ENCODE measurements at places on chromosomes 5 and 9.

DNA sequence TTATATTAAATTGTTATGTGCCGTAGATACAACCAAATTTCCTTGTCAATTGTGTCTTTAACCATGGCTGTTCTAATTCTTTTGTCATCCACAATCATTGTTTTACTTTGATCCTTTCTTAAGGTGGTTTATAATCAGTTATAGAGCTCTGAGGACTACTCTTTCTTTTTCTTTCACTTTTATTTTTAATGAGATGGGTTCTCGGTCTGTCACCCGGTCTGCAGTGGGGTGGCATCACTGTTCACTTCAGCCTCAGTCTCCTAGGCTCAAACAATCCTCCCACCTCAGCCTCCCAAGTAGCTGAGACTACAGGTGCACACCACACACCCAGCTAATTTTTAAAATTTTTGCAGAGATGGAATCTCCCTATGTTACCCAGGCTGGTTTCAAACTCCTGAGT lies 74.2 kb downstream of the ANXA2R start:
- DNase-seq = no peak

DNA sequence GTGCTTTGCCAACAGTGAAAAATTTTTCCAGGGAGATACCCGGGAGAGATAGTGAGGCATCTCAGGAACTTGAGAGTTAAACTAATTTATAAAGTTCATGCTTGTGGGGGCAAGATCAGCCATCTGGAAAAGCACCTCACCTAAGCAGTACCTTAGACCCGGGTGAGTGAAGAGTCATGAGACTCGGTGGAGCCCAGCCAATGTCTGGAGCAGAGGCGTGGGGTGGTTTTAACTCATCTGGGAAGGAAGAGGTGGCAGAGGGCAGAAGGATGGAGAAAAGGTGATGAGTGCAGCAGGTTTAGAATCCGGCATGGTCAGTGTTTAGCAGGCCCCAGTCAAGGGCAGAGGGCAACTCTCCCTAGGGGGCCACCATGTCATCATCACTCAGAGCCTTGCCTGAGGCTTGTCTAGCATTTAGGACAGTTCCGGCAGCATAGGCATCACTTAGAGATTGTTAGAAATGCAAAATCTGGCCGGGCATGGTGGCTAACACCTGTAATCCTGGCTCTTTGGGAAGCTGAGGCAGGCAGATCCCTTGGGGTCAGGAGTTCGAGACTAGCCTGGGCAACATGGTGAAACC lies 4.3 kb upstream of the RNF183 start:
- DNase-seq = no peak

GRCh38 chr5:173035904-173036707 lies 20.0 kb upstream of the CREBRF start:
- DNase-seq = no peak

- no peak for DNase-seq
These were observed 344.7 kb upstream of the RGMB start for GRCh38 chr5:98428806-98429205.

GRCh38 chr9:78369639-78370219 lies 72.8 kb downstream of the PSAT1 start:
- DNase-seq = peak; percentile 29

GRCh38 chr5:64019746-64020145 lies 57.5 kb upstream of the HTR1A start:
- DNase-seq = no peak

GRCh38 chr5:110880413-110880812 lies 141.6 kb downstream of the SLC25A46 start:
- no peak for DNase-seq

- no peak for DNase-seq
These were observed 378.1 kb upstream of the TLE4 start for GRCh38 chr9:79193501-79194223.

- no peak for DNase-seq
These were observed 6.6 kb upstream of the FAT2 start for GRCh38 chr5:151597749-151598148.

DNA sequence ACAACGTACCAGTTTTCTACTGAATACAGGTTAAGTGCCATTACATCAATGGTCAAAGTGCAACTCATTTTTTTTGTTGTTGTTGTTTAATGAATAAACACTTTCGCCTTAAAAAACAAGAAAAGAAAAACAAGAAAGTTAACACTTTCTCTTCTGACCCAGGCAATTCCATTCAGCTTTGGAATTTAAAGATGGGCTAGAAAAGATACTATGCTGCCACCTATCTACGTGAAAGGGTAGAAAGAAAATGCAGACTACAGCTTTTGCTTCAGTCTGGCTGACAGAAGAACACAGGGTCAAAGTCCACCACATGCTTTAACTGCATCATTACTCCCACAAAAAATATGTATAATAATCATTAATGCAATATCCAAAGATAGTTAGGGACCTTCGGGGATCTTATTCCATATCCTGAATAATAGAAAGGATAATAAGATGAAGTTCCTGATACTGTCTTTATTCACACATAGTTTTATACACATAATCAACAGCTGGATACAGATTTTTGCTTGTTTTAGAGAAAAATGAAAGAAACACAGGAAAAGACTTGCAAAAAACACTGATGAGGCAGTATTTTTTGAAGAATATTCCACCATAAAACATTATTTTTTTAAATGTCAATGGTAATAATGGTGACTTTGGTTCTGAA lies 40.4 kb downstream of the ZDHHC21 start:
- DNase-seq = no peak

- DNase-seq = no peak
These were observed 159.2 kb downstream of the SNCAIP start for GRCh38 chr5:122471031-122471751.

DNA sequence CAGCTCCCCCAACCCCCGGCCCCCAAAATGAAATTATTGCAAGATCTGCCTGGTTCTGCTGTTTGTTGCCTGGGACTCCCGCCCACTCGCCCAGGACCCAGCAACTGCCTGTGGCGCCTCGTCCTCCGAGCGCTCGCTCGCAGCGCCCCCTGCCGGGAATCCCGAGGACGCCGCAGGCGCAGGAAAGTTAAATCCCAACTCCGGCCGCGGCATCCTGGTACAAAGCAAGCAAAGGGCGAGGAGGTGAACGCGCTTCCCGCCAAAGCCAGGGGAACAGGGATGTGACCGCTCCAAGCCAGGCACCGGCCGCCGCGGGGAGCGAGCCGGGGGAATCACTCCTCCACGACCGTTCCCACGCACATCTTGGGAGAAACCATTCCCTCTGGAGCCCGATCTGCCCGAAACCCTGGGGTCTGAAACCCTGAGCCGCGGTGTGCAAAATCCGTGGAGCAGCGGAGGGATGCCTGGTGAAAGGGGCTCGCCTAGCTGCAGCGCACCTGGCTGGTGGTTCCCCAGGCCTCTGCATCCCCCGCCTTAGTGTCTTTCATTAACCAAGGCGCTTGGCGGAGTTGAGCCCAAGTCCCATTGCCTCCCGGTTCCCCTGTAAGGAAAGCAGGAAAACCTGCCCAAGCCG lies 1.3 kb downstream of the SEMA5A start:
- no peak for DNase-seq

DNA sequence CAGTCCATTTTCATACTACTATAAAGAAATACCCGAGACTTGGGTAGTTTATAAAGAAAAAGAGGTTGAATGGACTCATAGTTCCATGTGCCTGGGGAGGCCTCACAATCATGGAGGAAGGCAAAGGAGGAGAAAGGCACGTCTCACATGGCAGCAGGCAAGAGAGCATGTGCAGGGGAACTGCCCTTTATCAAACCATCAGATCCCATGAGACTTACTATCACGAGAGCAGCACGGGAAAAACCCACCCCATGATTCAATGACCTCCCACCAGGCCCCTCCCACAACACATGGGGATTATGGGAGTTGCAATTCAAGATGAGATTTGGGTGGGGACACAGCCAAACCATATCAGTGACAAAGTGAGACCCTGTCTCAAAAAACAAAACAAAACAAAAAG lies 19.9 kb downstream of the TRAF2 start:
- no peak for DNase-seq

- no peak for DNase-seq
These were observed 432.1 kb upstream of the RGMB start for GRCh38 chr5:98341038-98342032.

- DNase-seq = no peak
These were observed 29.7 kb upstream of the AKNA start for GRCh38 chr9:114417511-114417910.

DNA sequence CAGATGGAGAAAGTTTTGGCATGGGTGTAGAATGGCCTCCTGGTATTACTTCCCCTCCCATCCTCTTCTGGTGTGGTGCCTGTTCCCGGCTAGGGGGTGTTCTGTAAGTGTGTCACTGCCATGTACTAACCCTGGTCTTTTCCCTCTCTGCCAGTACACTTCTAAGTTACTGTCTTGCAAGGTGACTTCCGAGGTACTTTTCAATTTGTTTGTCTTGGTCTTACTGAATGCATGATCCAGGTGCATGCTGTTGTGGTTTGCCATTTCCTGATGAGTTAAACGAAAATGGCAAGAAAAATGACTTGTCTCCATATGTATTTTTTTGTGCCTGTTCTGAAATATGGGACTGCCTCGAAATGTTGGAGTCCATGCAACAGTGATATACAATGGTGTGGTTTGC lies 46.0 kb downstream of the C9orf152 start:
- no peak for DNase-seq

DNA sequence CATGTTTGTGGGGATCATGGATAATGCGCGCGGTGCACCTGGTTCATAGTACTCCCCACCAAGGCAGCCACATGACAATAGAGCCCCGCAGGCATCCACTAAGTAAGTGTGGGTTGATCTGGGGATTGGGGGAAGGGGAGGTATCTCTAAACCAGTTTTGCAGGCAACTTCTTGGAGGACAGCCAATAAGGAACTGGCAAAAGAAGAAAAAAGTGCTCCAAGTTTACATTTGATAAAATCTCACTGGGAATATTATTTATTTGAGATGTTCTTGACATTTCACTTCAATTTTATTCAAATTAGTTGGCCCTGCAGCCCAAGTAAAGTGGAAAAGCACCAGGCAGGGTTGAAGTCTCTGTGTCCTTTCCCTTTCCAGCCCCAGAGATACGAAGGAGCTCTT lies 8.5 kb downstream of the FBP1 start:
- DNase-seq = no peak

- DNase-seq = peak; percentile 91
These were observed 8.2 kb downstream of the RANBP6 start for GRCh38 chr9:6007058-6007769.

GRCh38 chr9:33013962-33014664 lies 11.0 kb upstream of the DNAJA1 start:
- DNase-seq = no peak

GRCh38 chr5:121315786-121316185 lies 535.9 kb upstream of the FTMT start:
- DNase-seq = no peak

DNA sequence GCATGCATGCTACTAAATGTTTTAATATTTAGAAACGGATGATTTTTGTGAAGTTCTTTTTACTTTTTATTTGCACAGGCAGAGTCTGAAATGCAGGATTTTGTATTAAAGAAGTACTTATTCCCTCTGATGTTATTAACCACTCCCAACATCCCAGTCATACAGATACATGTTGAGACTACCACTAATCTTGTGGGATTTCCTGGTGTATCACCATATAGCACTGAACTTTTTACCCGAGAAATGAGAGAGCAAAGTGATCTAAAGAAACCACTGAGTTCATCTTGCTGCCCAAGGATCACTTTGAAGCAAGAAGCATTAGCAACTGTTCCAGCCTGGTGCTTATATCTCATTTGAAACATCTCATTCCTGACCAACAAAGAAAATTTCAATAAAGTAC lies 443.8 kb downstream of the BNC2 start:
- DNase-seq = no peak

DNA sequence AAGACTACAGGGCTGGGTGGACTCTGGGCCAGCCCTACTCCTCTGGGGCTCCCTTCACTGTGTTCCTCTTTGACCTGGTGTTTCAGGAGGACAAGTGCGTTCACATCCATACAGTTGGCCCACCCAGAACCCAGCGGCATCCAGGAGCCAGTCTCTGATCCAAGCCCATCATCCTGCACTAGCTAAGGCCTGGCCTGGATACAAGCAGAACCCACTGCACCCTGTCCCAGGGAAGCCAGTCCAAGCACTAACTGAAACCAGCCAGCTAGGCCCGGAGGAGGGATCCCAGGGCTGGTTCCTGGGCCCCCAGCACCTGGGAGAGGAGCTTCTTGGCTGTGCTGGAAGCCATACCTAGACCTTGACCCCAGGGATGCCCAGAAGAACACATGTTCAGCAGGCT lies 4.1 kb upstream of the GBGT1 start:
- DNase-seq = no peak

DNA sequence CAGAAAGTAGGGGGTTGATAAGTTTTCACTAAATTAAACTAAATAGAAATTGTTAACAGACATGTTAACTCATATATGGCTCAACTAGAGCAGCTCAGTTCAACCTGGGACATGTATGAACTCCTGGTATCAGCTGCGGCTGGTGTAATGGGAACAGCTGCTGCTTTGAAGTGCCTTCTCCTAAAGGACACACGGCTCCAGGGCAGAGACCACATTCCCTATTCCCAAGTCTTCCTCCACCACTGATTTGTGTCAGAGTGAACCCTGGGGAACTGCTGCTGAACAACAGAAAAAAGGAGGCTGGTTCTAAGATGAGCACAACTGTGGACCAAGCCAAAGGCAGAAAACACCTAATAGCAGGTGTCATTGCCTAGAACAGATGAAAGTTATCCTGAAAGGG lies 71.1 kb downstream of the MAPKAP1 start:
- DNase-seq = no peak

DNA sequence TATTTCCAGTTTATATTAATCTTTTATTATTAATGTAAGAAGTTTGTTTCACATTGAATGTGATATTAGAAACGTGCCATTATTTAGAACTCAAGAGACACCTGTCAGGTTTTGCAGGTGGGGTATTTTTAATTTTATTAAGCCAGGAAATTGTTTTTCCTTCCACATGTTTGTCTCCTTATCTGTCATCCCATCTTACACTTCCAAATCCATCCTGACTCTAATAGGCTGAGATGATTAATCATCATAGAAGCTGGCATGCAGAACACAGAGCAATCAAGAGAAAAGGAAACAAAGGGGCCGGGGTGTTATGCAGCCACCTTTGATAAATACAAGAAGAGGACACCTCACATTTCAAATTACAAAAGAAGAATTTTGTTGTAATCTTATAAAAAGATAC lies 506.5 kb downstream of the ISL1 start:
- no peak for DNase-seq

DNA sequence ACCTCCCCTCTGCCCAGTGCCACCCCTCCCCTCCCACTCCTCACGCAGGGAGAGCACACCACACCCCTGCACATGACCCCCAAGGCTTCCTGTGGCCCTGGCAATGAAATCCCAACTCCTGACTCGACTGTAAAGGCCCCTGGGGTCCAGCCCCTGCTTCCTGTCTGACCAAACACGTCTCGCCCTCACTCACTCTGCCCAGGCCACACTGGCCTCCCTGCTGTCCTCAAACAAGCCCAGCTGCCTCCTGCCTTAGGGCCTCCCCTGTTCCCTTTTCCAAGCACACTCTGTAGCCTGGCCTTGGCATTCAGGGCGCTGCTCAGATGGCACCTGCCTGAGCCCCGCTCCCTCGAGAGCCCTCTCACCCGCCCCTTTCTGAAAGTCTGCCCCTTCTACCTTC lies 42.4 kb downstream of the HK3 start:
- no peak for DNase-seq

- DNase-seq = no peak
These were observed 125.3 kb upstream of the ABCA1 start for GRCh38 chr9:105053209-105053652.

- no peak for DNase-seq
These were observed 88.0 kb downstream of the TRIO start for GRCh38 chr5:14231156-14231555.

GRCh38 chr5:133344266-133344665 lies 268.1 kb downstream of the FSTL4 start:
- DNase-seq = no peak

All from effector memory CD8-positive, alpha-beta T cell (primary cell).